B cell (primary cell): ENCODE measurements at places on chromosomes 2 and 18. TPM values are rescaled to one million over a fixed set of nuclear protein-coding genes. Genes with fewer than 3 reads are reported as not detected.
A peak's percentile ranks its signal among the peaks of the same experiment; 100 is the strongest.

- H3K4me3 ChIP-seq: no peak overlapping the region
- H3K27me3 ChIP-seq: no peaks in the 10 kb centered on the region
- DNase-seq: no peak
- no peak overlapping the region for H3K27ac ChIP-seq
Measured at GRCh38 chr2:223598994-223599639, 3.0 kb downstream of the SCG2 start.

- no peak overlapping the region for H3K4me3 ChIP-seq
- no peak for DNase-seq
- no peaks in the 10 kb centered on the region for H3K4me1 ChIP-seq
- H3K36me3 ChIP-seq: no peaks in the 10 kb centered on the region
Measured at GRCh38 chr2:166491461-166491860, 2.6 kb downstream of the SCN7A start.

DNA sequence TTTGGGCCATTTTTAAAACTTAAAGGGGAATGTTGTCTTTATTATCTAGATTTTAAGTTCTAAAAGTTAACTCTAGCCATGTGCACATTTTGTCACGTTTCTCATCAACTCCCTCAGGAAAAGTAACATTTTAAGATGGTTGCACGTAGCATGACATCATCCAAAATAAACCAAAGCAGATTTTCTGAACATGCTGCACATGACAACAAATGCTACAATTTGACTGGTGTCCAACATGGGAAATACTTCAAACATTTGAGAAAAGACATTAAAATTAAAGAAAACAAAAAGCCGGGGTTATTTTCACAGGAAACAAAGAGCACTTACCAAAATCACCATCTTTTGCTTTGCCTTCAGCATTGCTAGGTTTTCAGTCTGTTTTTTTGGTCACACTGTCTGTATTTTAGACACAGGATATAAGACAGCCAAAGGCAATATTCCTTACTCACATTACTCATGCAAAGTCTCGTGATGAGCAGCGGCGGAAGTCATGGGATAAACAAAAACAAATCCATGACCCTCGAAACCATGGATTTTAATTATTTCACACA, 51.3 kb upstream of the RND3 start:
- H3K27ac ChIP-seq: no peak overlapping the region
- H3K27me3 ChIP-seq: no peaks in the 10 kb centered on the region
- no peaks in the 10 kb centered on the region for H3K36me3 ChIP-seq
- no peak overlapping the region for H3K4me3 ChIP-seq

- no peaks in the 10 kb centered on the region for H3K36me3 ChIP-seq
- H3K27ac ChIP-seq: no peak overlapping the region
- no peaks in the 10 kb centered on the region for H3K27me3 ChIP-seq
- peak; percentile 86 for DNase-seq
- no peak overlapping the region for H3K4me3 ChIP-seq
- peaks cover 9% of the 10 kb centered on the region for H3K4me1 ChIP-seq
Measured at GRCh38 chr2:28594332-28595108, 98.7 kb downstream of the PLB1 start.

DNA sequence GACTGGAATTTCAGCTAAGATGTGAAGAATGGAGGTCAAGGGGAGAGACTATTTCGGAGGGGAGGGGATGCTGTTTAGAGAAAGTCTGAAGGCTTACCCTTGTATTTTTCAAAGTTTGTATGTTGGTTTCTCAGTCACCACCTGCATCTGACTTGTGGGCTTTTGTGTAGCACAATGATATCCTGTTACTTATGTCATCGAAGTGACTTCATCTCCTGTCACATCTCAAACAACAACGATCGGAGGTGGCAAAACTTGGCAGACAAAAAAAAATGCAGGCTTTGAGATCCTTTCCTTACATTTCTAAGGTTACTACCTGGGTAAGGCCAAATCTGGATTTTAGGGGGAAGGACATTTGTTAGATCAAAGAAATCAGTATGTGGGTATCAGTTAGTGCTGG, 11.7 kb upstream of the CXCR4 start:
- H3K4me3 ChIP-seq: no peak overlapping the region
- H3K27ac ChIP-seq: peak overlapping the region; percentile 98
- H3K4me1 ChIP-seq: peaks cover 96% of the 10 kb centered on the region
- no peaks in the 10 kb centered on the region for H3K27me3 ChIP-seq

DNA sequence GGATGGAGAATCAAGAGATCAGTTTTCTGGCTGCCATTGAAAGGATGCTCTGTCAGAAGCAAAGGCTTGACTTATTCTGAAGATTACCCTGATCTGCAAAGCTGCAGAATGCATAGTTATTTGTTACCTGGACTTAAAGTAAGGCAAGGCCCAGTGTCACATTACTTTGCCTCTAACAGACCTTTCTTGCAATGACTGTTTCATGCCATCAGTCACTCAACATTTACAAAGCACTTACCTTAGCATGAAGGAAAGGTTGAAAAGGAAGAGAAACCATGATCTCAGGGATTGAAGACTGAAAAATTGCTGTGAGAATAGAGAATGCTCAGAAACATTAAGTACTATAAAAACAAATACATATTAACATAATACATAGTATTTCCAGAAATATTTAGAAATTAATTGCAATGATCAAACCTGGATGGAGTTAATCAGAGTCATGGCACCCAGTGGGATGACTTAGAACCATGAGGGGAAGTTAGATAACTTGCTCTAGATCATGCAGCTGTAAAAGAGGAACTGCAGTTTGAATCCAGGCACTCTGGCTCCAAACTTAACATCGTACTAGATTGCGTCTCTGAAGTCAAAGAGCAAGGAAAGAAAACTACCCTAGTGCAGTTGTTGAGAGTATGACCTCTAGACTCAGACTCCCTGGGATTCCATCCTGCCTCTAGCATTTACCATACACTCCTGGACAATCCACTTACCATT, 26.5 kb upstream of the FAM117B start:
- H3K4me3 ChIP-seq: no peak overlapping the region
- no peaks in the 10 kb centered on the region for H3K27me3 ChIP-seq
- peak; percentile 56 for DNase-seq
- peak overlapping the region; percentile 51 for H3K27ac ChIP-seq
- no peaks in the 10 kb centered on the region for H3K36me3 ChIP-seq

GRCh38 chr2:28750316-28751251, 1.0 kb upstream of the PPP1CB start:
- H3K27me3 ChIP-seq: no peaks in the 10 kb centered on the region
- H3K4me1 ChIP-seq: peaks cover 28% of the 10 kb centered on the region

- H3K4me1 ChIP-seq: no peaks in the 10 kb centered on the region
- no peak overlapping the region for H3K27ac ChIP-seq
- no peak for DNase-seq
- no peaks in the 10 kb centered on the region for H3K27me3 ChIP-seq
- H3K36me3 ChIP-seq: no peaks in the 10 kb centered on the region
- no peak overlapping the region for H3K4me3 ChIP-seq
Measured at GRCh38 chr2:23221236-23221635, 163.7 kb upstream of the KLHL29 start.

ANO7 gene
- polyA plus RNA-seq: 0.04 and 0.64 TPM in 2 replicates

SMC6 gene
- 27.2 and 42.2 TPM in 2 replicates for polyA plus RNA-seq

- H3K36me3 ChIP-seq: no peaks in the 10 kb centered on the region
- no peaks in the 10 kb centered on the region for H3K4me1 ChIP-seq
- no peak overlapping the region for H3K27ac ChIP-seq
- H3K4me3 ChIP-seq: no peak overlapping the region
- H3K27me3 ChIP-seq: peaks cover 15% of the 10 kb centered on the region
Measured at GRCh38 chr2:38552259-38552658, 50.5 kb downstream of the HNRNPLL start.

GRCh38 chr2:3146772-3147650, 230.6 kb downstream of the EIPR1 start:
- H3K27me3 ChIP-seq: no peaks in the 10 kb centered on the region
- peaks cover 61% of the 10 kb centered on the region for H3K4me1 ChIP-seq
- no peak overlapping the region for H3K27ac ChIP-seq
- H3K36me3 ChIP-seq: no peaks in the 10 kb centered on the region

HOXD3 gene
- not detected in 2 replicates for polyA plus RNA-seq

DNA sequence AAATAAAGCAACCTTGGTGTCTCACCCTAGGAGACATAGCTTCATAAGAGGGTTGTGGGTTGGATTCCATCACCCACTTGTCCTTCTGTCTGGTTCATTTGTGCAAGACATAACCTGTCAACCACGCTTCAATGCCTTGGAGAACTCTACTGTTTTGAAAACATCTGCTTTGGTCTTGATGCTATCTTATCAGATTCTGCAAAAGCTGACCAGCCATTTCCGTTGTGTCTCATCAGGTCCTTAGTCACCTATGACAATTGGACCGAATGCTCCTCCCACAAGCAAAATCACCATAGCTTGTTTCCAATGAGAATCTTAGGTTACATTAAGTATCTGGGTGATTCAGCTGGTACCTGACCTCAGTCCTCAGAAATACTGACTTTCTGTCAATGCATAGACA, 35.4 kb downstream of the STAT4 start:
- H3K4me1 ChIP-seq: peaks cover 4% of the 10 kb centered on the region
- H3K27me3 ChIP-seq: no peaks in the 10 kb centered on the region
- no peak overlapping the region for H3K27ac ChIP-seq

DNA sequence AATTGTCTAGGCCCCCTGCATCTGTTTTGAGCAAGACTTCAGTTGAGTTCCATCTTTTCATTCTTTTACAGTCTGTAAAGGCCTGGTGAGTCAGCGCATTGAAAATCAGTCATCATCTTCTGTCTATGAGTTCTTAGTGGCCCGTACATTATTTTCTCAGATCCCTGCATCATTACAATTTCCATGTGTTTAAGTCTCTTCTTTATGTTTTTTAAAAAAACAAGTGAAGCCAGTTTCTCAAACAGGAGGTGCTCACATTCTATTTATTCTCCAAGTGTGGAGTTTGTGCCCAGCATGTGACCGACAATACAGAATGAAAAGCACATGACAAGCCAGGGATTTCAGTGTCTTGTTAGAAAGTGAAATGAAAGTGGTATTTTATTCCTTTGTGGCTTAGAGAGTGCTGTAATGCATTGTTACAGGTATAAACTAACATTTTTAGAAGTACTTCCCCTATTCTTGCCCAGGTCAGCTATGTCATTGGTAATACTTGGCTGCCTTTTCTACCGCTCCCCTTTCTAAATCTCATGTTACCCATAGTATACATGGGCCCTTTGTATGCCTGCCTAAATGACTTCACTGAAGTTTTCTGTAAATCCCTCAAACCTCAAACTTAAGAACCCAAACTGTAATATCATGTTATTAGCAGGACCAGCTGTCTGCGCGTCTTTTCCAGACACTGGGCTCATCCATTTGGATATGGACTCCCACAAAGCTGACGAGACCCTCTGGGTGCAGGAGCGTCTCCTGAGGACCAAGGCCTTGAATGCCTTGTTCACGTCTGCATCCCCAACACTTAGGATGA, 67.6 kb downstream of the FEZ2 start:
- peak; percentile 32 for DNase-seq
- no peak overlapping the region for H3K4me3 ChIP-seq
- peaks cover 12% of the 10 kb centered on the region for H3K4me1 ChIP-seq
- H3K36me3 ChIP-seq: peaks cover 4% of the 10 kb centered on the region

- H3K4me1 ChIP-seq: no peaks in the 10 kb centered on the region
- no peaks in the 10 kb centered on the region for H3K36me3 ChIP-seq
- no peak overlapping the region for H3K27ac ChIP-seq
- H3K4me3 ChIP-seq: no peak overlapping the region
- DNase-seq: no peak
Measured at GRCh38 chr2:69993708-69994107, 32.3 kb upstream of the ASPRV1 start.

ACADL gene
- not detected in 2 replicates for polyA plus RNA-seq

- no peak overlapping the region for H3K4me3 ChIP-seq
- H3K36me3 ChIP-seq: no peaks in the 10 kb centered on the region
- no peak for DNase-seq
- no peaks in the 10 kb centered on the region for H3K4me1 ChIP-seq
- no peak overlapping the region for H3K27ac ChIP-seq
Measured at GRCh38 chr18:75391279-75392225, 36.0 kb downstream of the SMIM21 start.

ABCG5 gene
- polyA plus RNA-seq: not detected in 2 replicates

DNA sequence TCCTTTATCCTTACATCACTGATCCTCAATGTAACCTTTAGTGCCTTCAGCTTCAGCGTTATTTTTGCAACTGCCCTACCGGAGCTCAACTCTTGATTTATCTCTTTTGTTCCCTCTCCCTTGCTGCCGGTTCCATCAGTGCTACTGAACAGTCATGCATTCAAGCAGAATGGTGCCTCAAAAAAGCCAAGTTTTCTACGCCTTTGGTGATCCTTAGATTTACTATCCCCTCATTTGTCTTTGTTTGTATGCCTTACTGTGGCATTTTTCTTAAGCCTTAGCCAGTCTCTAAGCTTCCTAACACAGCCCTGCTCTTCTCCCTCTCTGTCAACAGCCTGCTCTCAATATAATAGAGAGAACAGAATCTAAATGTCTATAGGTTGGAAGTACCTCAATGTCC, 847.7 kb downstream of the CPS1 start:
- H3K27ac ChIP-seq: no peak overlapping the region
- no peaks in the 10 kb centered on the region for H3K4me1 ChIP-seq
- no peaks in the 10 kb centered on the region for H3K36me3 ChIP-seq

DNA sequence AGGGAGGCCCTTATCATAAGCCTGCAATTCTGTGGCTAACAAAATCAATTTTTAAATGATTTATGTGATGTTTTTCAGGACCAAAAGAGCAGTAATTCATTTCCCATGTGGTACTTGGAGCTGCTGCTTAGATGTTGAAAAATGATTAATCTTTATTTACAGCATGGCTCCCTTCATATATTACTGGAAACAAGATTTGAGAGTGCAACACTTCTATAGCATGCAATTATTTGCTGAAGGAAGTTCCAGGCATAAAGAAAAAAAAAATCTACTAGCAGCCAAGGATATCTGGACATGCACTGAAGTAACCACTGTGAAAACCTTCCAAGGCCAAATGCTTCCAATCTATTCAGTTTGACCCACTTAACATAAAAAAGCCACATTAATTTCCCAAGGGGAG, 186.3 kb downstream of the SLC8A1 start:
- H3K36me3 ChIP-seq: no peaks in the 10 kb centered on the region
- DNase-seq: no peak
- no peaks in the 10 kb centered on the region for H3K27me3 ChIP-seq
- H3K27ac ChIP-seq: no peak overlapping the region
- no peaks in the 10 kb centered on the region for H3K4me1 ChIP-seq
- H3K4me3 ChIP-seq: no peak overlapping the region

- no peaks in the 10 kb centered on the region for H3K27me3 ChIP-seq
- H3K27ac ChIP-seq: no peak overlapping the region
- H3K4me3 ChIP-seq: no peak overlapping the region
Measured at GRCh38 chr2:181145645-181146044, 165.2 kb downstream of the UBE2E3 start.

- peaks cover 4% of the 10 kb centered on the region for H3K4me1 ChIP-seq
- no peaks in the 10 kb centered on the region for H3K27me3 ChIP-seq
- no peak overlapping the region for H3K4me3 ChIP-seq
- H3K36me3 ChIP-seq: no peaks in the 10 kb centered on the region
- no peak for DNase-seq
Measured at GRCh38 chr18:10002280-10002679, 88.5 kb downstream of the VAPA start.

DNA sequence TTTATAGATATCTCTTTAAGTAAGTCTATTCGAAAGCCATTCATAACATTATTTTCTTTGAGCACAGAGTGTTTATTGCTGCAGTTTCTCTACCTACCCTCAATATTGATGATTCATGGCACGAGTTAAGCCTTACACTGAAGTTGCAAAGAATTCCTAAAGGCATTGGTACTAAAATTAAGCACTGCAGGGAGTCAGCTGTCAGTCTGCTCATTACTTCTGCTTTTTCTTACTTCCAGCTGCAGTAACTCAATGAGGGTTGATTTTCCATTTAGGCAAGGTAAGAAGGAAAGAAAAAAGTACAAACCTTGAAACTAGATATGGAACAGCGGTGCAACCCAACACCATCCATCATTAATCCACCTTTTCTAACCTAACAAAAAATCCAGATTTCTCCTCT, 65.2 kb downstream of the RNF152 start:
- H3K27me3 ChIP-seq: no peaks in the 10 kb centered on the region
- H3K4me3 ChIP-seq: no peak overlapping the region
- DNase-seq: no peak
- no peak overlapping the region for H3K27ac ChIP-seq
- H3K4me1 ChIP-seq: no peaks in the 10 kb centered on the region
